HepG2 (cell line): ENCODE measurements at places on chromosomes 12 and 14. TPM values are rescaled to one million over a fixed set of nuclear protein-coding genes. Genes with fewer than 3 reads are reported as not detected.

DNA sequence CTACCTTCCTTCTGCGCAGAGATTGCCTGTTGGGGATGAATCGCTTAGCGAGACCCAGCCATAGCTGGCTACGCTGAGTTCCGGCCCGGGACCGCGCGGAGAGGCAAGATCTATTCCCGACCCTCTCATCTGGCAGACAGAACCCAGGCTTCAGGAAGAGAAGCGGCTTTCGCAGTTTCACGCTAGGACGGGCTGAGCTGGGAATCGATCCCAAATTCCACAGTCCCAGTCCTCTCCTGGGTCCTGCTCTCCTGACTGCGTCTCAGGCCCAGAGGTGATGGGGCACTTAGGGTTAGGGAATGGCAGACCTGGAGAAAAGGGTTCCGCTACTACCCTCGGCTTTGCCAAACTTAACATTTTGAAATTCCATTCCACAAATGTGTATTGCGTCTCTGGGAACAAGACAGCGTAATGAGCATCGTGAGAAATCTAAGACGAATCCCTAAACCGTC, 2.8 kb downstream of the PTPN21 start:
- DNase-seq: no peak

DTD2 gene
- 49.8 and 68.8 TPM in 2 replicates for total RNA-seq

- no peak for DNase-seq
Measured at GRCh38 chr12:80707126-80707829, at the start of gene MYF6. TSS of gene MYF6 (plus strand) at chr12:80707634. CDS start at chr12:80707720, 86 bp downstream.

GRCh38 chr12:59839514-59839913, 243.7 kb downstream of the SLC16A7 start:
- DNase-seq: no peak

DNA sequence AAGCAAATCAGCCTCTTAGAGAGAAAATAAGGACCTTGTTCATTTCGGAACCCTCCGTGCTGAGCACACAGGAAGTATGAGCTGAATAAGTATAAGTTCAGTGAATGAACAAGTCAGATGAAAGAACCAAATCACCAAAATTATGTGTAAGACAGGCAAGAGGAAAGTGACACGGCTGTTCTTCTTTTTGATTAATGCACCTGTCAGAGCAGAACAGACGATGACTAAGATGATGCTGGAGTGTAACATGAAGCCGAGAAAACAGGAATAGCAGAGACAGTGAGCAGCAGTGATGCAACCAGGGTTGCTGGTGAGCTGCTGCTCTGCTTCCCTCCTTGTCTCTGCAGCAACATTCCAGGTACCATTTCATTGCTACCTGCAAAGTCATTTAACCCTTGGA, 861.1 kb downstream of the GALC start:
- DNase-seq: no peak

AKAP3 gene
- total RNA-seq: 0.49 and 0.84 TPM in 2 replicates

- peak; percentile 50 for DNase-seq
Measured at GRCh38 chr14:39339003-39339402, 93.2 kb downstream of the FBXO33 start.

- no peak for DNase-seq
Measured at GRCh38 chr14:50363714-50364111, 33.0 kb downstream of the CDKL1 start.

DNA sequence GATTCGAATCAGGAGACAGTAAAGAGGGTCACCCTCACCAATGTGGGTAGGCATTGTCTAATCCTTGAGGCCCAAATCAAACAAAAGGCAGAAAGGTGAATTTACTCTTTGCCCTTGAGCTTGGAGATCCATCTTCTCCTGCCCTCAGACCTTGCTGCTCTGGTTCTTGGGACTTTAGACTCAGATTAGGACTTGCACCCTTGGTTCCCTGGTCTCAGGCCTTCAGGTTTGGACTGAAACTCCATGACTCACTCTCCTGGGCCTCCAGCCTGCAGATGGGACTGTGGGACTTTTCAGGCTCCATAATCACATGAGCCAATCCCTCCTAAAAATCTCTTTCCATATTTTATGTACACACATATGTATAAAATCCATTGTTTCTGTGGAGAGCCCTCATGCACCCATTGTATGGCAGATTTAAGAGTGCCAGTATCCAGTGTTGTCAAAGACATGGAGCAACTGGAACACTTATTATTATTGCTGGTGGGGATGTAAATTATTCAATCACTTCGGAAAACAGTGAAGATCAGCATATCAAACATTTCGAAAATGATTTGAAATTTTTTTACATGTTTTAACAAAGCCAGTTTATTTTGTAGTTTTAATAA, 48.7 kb downstream of the EID3 start:
- DNase-seq: no peak

DNA sequence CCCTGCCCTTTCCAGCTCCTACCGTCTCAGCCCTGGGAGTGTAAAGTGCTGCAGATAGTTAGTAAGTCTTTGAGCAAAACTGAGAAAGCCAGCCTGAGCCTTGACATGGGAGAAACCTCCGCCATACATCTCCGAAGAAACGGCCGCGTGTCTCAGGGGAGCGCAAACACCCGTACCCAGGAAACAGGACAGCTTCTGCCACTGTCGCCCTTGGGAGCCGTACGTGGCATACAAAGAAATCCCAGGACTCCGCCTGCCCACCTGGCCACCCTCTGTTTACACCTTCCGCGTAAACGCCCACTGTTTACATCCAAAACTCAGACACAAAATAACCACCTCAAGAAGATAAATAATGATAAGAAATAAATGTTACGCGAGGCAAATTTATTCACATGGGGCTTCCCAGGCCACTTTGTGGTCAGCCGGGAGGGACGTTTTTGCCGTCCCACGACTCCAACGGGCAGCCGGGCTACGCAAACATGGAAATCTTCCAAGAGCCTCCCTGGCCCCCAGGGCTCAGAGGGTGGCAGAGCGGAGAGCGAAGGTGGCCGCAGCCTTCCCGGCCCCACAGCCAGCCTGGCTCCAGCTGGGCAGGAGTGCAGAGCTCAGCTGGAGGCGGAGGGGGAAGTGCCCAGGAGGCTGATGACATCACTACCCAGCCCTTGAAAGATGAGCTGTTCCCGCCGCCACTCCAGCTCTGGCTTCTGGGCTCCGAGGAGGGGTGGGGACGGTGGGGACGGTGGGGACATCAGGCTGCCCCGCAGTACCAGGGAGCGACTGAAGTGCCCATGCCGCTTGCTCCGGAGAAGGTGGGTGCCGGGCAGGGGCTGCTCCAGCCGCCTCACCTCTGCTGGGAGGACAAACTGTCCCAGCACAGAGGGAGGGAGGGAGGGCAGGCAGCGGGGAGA, at the start of gene BDKRB2:
Gene BDKRB2, plus strand, starts transcription at position 689 of the 908 bp plus-strand sequence. CDS start 32,269 bp downstream, outside the sequence.
- DNase-seq: peak; percentile 54

DNA sequence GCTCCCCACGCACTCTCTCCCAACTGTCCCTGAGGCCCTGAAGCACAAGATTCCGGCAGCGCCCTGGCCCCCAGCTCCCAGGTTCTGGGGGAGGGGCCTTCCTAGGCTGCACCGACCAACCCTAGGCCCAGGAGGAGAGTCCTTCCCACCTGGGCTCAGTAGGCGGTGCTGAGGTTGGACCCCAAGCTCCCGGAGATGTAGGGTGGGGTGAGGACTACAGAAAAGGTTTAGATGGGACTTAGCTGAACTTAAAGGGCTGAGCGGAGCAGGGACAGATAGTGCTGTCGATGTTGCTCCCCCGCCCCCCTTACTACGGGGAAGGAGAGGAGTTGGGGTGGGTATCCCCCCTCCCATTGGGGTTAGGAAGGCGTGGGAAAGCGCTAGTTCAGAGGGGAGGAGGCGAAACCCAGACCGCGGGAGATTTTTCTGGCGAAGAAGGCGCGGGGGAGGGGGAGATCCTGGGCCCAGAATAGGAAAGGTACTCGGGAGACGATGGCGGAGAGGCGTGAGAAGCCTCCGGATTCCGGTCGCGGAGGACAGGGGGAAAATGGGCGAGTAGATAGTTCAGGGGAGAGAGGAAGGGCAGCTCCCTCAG, 4.2 kb upstream of the BAZ2A start:
- peak; percentile 70 for DNase-seq

TAS2R42 gene
- not detected in 2 replicates for total RNA-seq

ACSM4 gene
- total RNA-seq: not detected in 2 replicates
